ENCODE measurements at places on chromosomes 12 and 14.
A peak's percentile ranks its signal among the peaks of the same experiment; 100 is the strongest.

GRCh38 chr14:52112336-52113018 is 43.6 kb upstream of the NID2 start:
- no peak for DNase-seq

GRCh38 chr14:33734387-33734786 is 216.5 kb downstream of the EGLN3 start:
- DNase-seq = no peak

GRCh38 chr12:58961906-58962305 is 41.6 kb upstream of the LRIG3 start:
- no peak for DNase-seq

GRCh38 chr14:32382704-32383103 is 53.6 kb downstream of the AKAP6 start:
- peak; percentile 13 for DNase-seq

- no peak for DNase-seq
Observed at GRCh38 chr12:104649921-104650320, 193.2 kb downstream of the CHST11 start.

DNA sequence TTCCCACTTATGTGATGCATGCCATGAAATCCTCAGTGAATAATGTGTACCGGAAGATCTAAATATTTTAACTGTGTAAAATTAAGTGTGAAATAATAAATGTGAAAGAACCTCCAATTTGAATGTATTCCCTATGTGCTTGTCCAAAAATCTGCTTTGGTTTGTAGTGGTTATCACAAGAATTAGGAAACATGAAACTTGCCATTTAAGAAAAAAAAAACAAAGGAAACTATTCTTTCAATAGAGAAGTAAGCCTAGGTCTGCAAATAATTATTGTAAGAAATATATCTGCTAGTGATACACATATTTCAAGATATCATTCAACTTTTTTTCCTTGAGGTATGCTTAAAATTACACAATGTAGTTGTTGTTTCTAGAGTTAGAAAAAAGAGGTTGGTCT is 500.4 kb downstream of the SLC6A15 start:
- DNase-seq = no peak

GRCh38 chr14:92963301-92964123 is 40.6 kb downstream of the CHGA start:
- no peak for DNase-seq

- no peak for DNase-seq
Observed at GRCh38 chr12:18864900-18865561, 127.1 kb downstream of the CAPZA3 start.

DNA sequence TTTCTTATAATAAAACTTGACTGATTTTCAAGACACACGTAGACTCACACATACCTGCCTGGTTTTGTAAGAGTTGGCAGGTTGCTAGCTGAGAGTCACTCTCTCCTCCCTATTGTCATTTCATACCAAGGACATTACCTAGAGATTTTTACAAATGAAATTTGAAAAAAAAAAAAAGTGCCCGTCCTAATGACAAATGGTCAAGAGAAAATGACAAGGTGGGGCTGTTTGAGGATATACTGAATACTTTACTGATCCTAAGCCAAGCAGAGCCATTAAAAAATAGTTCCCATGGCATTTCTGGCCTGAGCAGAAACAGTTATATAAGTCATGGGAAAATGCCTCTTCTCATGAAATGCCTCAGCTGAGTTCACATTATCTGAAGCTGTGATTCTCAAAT is 150.2 kb downstream of the DYRK2 start:
- DNase-seq = no peak

DNA sequence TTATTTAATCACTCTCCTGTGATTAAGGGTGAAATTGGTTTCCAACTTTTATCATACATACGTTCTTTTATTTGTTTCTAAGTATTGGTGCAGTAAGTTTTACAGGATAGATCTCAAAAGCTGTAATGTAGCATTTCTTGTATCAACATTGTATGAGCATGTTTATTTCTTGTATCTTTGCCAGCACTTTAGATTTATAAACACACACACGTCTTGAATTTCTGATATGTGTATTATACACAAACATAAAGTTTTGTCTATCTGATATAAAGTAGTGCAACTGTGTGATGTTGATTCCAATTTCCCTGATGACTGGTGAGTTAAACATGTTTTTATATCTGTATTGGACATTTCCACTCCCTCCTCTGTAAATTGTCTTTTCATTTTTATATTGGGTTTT is 134.7 kb downstream of the NOVA1 start:
- no peak for DNase-seq

- no peak for DNase-seq
Observed at GRCh38 chr14:84253326-84253725, 1276.6 kb upstream of the FLRT2 start.

GRCh38 chr12:78568321-78569020 is 296.1 kb upstream of the SYT1 start:
- DNase-seq = no peak
